Activated T-cell treated with anti-CD3 and anti-CD28 coated beads, Interleukin-2, amount 50 U/mL, for 48 hours (primary cell): ENCODE measurements at places on chromosomes 4 and X.
A peak's percentile ranks its signal among the peaks of the same experiment; 100 is the strongest.

- no peak for DNase-seq
Observed at GRCh38 chr4:182555997-182556418, 312.8 kb downstream of the TENM3 start.

GRCh38 chr4:36214735-36215485 is 29.4 kb downstream of the ARAP2 start:
- DNase-seq: no peak

DNA sequence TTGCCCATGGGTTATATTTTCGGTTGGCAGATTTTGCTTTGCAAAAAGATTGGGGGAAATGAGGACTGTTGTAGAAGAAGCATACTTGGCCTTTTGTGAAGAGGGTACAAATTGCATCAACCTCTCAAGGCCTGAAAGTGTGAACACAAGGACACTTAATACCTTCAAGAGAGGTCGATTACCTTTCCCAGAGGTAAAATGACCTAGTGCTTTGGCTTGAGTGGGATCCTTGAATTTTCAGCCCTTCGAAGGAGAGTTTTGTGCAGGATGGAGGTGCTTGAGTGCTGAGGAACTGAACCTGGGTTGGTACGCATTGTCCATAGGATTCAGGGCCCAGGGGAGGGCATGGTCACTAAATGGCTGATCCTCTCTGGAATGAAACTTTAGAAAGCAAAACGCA is 27.6 kb upstream of the NKAP start:
- no peak for DNase-seq

GRCh38 chrX:121851033-121851432 is 803.6 kb downstream of the GLUD2 start:
- no peak for DNase-seq

- no peak for DNase-seq
Observed at GRCh38 chr4:147118528-147118927, 172.9 kb upstream of the TTC29 start.

DNA sequence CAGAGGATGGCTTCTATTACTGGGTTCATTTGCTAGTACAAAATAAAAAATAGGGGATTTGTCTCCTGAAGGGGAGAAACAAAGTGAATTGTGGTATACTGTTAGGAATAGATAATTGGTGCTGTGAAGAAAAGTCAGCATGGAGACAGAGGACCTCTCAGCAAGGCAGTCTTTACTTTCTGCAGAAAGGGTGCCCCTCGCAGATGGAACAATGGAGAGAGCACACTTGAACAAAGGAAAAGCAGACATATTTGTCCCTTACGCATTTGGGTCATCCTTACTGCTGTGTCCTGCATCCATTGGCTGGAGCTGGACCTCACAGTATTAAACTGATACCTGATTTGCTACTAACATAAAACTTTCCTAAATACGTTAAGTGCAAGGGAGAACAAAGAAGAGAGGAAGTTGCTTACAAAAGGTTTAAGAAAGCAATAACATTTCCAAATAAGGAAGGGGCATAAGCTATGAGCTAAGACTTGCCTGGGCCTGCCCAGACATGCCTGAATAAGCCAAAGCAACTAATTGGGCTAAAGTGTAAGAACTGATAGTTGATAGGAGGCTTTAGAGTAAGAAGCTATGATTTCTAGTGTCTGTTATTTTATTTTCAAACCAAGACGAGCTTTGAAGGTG is 83.8 kb downstream of the CCKAR start:
- DNase-seq: no peak

GRCh38 chr4:32462944-32463343 is 1742.8 kb downstream of the PCDH7 start:
- DNase-seq: no peak

DNA sequence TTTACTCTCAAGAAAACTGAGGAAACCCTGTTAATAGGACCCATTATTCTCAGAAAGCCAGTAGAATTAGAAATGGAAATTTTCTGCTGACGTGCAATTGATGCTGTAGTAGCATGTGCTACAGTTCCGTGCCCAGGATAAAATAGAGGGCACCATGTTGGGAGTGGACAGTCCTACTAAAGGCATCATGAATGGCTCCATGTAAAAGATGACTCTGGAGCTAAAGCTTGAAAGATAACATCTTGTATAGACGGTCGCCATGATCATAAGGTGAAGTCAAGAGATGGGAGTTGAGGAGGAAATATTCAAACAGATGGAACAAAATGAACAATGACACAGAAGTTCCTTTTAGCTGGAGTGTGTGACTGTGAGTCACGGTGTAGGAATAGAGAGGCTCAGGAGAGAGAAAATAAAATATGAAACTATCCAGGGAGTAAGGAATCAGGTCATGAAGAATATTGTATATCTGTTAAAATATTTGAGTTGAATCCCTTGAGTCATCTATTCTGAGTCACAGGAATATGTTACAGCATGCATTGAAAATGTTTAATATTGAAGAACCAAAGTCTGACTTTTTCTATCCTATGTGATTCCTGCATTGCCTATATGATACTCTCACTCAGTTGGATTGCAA is 31.8 kb downstream of the ANXA10 start:
- no peak for DNase-seq

GRCh38 chr4:7971881-7972500 is 32.3 kb upstream of the AFAP1 start:
- peak; percentile 32 for DNase-seq

- no peak for DNase-seq
Observed at GRCh38 chrX:120769576-120770341, 105.9 kb downstream of the CT47B1 start.

GRCh38 chr4:154471526-154472331 is 19.9 kb downstream of the DCHS2 start:
- no peak for DNase-seq

DNA sequence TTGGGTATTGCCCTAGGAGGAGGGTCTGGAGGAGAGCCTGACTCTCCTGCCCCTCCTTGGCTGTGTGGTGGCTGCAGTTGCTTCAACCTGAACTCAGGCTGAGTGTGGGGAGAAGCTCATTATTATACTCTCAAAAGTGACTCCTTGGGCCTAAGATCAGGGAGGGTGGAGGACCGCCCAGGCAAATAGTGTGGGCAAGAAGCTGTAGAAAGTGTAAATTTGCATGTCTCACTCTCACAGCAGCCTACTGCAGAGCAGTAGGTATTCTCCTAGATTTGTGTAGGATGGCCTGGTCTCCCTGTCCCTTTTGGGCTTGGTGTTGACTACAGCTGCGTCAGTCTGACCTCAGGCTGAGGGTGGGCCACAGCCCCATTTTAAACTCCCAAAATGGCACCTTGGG is 156.1 kb downstream of the ZNF330 start:
- no peak for DNase-seq

- DNase-seq: no peak
Observed at GRCh38 chr4:54066088-54066415, 1.6 kb upstream of the CHIC2 start.

GRCh38 chrX:133776072-133776471 is 209.3 kb downstream of the GPC3 start:
- DNase-seq: peak; percentile 65

- no peak for DNase-seq
Observed at GRCh38 chrX:118552121-118552900, 56.7 kb downstream of the DOCK11 start.

DNA sequence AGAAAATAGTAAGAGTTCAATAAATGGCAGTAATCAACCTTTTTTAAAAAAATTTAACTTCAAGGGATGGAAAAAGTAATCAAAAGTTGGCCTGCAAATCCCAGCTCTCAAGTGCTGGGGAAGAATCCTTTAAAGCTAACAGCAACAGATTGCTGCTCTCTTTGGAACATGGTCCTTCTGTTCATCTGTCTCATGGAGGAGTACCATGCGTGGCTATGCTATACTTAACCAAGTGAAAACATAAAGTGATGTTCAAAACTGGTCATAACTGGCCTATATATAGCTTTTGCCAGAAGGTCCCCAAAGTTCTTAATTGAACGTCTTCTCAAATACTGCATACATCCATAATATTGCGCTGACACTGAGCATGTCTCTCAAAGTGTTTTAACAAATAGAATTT is 154.4 kb downstream of the GABRB1 start:
- DNase-seq: no peak

- DNase-seq: peak; percentile 31
Observed at GRCh38 chrX:37905436-37906147, 58.2 kb upstream of the DYNLT3 start.

DNA sequence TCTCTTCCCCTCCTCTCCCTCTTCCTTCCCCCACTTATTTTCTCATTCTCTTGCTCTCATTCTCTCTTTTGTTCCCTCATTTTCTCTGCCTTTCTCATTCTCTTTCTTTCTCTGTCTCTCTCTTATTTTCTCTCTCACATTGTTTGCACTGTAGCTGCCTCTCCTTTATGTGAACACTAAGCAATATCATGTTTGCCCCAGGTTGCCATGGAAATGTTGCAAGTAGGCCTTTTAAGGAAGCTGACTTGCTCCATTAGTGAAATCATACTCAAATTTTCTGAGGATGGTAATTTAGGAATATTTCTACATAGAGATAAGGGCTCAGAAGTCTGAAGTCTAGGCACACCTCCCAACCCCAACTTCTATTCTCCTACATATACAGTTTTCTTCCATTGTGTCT is 130.1 kb downstream of the EDA start:
- no peak for DNase-seq

DNA sequence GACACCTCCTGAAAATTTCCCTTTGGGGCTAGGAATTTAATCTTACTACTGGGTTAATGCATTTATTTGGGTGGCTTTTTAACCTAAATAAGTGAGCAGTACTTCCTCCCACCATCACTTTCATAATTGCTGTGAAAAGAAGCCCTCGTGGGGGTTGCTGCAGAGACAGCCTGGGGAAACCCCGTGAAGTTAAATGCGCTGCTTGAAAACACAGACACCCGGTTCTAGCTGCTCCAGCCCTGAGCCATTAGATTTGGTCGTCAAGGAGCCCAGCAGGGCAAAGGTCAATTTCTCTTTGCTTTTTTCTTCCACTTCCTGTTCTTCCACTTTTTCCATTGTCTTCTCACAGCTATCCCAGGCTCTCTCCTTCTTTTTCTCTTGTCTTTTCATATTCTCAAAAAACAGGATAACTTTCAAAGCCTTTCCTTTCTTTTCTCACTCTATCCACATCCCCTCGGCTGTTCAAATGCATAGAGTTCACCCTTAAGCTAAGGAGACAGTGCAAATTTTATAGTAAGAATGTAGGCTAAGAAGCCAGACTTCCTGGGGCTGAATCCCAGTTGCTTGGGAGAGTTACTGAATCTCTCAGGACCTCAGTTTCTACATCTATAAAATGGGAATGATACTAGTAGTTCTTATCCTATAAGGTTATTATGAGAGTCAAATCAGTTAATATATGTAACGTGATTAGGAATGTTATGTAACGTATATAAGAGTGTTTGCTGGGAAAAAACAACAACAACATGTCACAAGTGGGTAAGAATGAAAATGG is 91.5 kb upstream of the ZNF827 start:
- DNase-seq: peak; percentile 24

DNA sequence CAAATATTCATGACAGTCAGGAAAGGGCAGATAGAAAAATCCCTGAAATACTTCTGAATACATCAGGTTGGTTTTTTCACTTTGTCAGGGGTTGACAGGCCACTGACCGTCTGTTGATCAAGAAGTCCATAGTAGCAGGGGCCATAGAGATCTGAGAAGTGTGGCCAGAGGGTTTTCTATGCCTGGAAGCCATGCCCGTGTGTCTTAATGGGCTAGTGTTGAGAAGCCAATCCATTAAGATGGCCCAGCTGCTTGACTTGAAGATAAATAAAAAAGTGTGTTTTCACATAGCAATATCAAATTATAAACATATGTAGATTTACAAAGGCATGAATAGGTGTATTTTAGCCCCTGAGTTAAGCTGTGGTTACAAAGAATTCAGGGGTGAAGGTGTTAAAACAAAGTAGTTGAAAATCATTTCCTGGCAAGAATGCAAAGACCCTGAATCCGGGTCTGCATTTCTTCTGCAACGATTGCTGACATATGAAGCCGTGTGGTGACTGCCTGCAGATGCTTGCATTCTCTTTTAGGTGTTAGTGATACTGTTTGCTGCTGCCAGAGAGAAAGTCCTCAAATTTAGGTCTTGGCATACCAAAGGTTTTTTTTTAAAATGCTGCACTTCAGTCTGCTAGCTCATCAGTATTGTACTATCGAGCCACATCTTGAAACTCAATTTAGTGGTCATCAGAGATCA is 9.3 kb upstream of the LIMCH1 start:
- no peak for DNase-seq

GRCh38 chr4:151529187-151529586 is 120.2 kb downstream of the FHIP1A start:
- no peak for DNase-seq

- no peak for DNase-seq
Observed at GRCh38 chrX:70476934-70477733, 32.5 kb downstream of the DLG3 start.

- DNase-seq: no peak
Observed at GRCh38 chrX:35711281-35711680, 86.9 kb upstream of the MAGEB16 start.

GRCh38 chr4:8038719-8039251 is 99.1 kb upstream of the AFAP1 start:
- no peak for DNase-seq

DNA sequence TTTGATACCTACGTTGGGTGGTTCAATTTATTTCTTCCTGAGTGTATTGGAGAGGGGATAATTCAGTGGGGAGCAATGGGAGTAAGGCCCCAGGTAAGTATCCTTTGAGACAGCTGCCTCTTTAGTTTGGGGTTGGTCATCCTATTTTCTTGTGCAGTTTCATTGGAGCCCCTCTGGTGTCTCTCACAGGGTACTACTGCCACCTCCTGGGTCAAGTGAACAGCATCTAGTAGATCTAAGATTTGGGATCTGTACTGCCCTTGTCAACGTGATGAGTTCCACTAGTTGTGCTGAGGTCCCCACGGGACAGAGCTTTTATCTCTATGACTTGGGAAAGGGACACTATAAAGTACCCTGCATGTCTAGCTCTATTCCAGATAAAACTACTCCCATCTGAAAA is 80.6 kb downstream of the PBDC1 start:
- DNase-seq: peak; percentile 39

- no peak for DNase-seq
Observed at GRCh38 chr4:181046809-181047208, 1196.4 kb upstream of the TENM3 start.

GRCh38 chr4:4990857-4991540 is 28.3 kb downstream of the CYTL1 start:
- no peak for DNase-seq
